ENCODE measurements at places on chromosomes 6 and 20.
A peak's percentile ranks its signal among the peaks of the same experiment; 100 is the strongest.

- peak; percentile 54 for DNase-seq
Measured at GRCh38 chr20:15220009-15220656, 882.7 kb upstream of the FLRT3 start.

DNA sequence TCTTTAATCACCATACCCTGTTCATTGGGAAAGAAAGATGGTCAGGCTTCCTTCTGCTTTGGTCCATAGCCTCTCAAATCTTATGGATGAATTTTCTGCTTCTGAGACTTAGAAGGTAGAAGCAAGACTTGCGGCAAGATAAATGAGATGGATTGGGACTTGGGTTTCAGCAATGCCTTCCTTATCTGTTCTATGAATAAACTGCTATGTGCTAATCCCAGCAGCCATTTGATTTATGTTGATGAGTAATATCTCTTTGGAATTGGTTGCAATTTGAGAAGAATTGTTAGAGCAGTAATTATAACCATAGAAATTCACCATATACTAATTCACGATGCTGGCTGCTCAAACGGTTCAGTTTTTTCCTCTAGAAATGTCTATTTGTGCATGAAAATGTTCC is 48.3 kb downstream of the TXLNB start:
- DNase-seq = peak; percentile 10

GRCh38 chr6:62324834-62325233 is 38.8 kb upstream of the KHDRBS2 start:
- DNase-seq = no peak

GRCh38 chr6:150738092-150738629 is 127.3 kb upstream of the MTHFD1L start:
- DNase-seq = no peak

GRCh38 chr6:34246249-34246562 is 2.6 kb downstream of the SMIM29 start:
- DNase-seq = no peak

- peak; percentile 89 for DNase-seq
Measured at GRCh38 chr6:125095580-125096301, 57.8 kb upstream of the TPD52L1 start.

DNA sequence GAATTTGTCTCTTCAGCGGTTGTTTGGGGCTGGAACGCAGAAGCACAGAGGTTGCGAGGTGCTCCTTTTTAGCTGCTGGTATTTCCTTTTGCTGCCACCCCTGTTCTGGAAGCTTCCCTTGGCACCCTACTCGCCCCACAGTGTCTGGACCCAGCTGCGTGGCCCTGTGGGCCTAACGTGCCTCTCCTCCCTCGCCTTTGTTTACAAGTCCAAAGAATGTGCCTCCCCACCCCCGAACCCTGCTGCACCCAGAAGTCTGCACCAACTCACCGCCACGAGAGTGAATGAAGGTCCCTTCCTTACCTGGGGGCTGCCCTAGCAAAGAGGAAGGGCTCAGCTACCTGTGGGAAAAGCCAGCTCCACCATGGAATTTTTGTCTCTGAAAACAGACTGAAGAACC is 139.7 kb upstream of the RPS6KA2 start:
- no peak for DNase-seq

- DNase-seq = peak; percentile 71
Measured at GRCh38 chr6:137210903-137211302, 8.3 kb downstream of the IFNGR1 start.

- DNase-seq = peak; percentile 82
Measured at GRCh38 chr20:49595811-49596561, 28.0 kb upstream of the PTGIS start.

DNA sequence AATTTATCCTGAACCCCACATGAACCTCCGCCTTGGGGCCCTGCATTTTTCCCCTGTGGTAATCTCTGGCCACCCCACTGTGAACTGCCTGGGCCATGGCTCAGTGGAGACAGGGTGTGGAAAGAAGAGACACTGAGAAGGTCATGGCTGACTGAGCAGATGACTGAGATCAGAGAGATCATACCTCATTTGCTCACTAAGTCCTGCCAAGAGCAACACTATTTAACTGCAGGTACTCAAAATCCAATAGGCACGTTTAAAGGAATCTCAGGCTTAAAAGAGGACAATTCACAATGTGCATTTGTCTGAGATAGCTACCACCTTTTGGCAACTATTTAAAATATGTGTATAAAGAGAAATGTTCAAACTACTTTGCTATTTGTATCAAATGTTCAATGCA is 305.0 kb downstream of the GMDS start:
- no peak for DNase-seq

- no peak for DNase-seq
Measured at GRCh38 chr6:84161190-84161589, 66.3 kb downstream of the CEP162 start.

DNA sequence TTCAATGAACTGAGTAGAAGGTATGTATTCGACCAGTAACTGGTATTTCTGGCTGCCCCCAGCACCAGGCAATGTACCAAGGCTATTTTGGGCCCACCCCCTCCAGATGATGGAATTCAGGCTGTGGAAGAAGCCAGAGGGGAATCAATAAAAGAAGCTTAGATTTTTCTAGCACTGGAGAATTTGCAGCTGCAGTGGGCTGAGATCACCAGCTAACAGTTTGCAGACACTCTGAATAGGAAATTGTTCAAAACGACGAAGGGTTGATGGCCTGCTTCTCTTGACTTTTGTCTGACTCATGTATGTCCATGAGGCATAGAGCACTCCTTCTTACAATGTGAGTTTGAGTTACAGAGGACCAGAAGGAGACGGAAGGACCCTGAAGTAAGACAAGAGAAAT is 32.4 kb upstream of the FBXO9 start:
- peak; percentile 56 for DNase-seq

- no peak for DNase-seq
Measured at GRCh38 chr6:43966374-43966658, 160.9 kb downstream of the MRPL14 start.

DNA sequence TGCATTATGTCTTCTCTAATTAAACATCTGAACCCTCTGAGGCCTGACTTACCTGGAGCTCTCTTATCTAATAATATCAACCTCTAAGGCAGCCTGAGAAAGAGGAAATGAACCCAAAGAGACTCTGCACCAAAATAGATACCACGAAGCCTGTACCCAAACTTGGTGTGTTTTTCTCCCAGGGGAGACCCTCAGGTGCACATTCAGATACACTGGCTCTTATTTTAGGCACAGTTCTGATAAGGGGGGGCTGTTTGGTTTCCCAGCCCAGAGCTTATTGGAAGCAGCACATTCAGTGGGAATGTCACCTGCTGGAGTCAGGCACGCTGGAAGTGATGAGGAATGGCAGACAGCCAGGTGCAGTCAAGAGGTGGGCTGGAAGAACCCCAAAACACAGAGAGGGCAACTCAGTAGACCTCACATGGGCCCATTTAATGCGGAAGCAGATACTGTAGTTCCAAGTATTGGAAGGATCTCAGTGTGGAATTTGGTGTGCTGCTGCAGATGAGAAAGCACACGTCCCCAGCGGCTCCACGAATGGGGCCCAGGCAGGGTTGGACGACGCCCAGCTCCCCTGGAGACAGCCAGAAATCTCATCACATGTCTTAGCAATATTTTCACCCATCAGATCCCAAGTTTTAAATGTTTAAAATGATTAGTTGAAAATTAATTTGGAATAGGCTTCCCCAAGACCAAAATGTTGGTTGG is 9.7 kb upstream of the CCR6 start:
- DNase-seq = no peak

DNA sequence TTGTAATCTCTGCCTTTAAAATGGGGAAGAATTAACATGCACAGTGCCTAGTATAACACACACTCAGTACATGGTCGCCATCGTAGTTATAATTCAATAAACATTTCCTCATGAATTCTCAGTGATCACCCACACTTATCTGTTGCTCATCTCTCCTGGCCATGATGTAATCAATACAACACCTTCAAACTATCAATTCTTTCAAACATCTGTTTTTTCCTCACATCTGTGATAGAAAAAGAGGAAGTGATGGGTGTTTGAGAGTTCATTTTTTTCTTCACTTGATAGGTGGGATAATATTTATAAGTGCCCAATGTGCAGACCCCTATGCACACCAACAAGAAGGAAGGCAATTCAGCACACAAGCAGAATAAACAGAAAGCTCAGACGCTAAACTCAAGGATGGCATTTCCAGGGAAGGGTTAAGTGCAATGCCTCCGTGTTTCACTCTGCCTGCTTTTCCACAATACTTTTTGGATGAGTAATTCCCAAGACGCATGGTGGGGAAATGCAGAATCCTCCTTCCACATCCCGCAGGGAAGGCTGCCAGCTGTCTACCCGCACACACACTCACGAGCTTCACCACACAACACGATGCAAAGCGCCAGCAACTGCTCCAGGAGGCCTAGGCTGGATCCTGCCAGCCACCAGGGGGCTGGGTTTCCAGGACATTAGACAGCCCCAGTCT is 100.3 kb downstream of the GMPR start:
- peak; percentile 100 for DNase-seq

GRCh38 chr6:115835314-115835713 is 225.4 kb downstream of the FRK start:
- DNase-seq = no peak

DNA sequence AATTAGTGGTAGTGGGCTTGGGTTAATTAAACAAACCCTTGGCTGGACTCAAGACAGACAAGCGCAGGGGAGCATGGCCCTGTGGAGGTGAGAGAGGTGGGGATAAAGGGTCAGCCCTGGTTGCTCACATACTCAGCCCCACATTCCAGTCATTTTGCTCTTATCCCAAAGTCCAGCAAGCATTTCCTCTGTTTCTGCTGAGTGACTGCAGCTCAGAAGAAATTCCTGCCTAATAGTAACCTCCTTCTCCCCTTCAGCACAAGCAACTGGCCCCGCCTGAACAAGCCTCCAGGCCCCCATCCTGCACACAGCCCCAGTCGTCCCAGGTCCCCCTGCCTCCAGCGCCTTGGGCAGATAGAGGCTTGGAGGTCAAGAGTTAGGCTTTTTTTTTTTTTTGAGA is 3.6 kb upstream of the TFEB start:
- DNase-seq = no peak

GRCh38 chr6:149961728-149962425 is 1.9 kb upstream of the ULBP1 start:
- peak; percentile 57 for DNase-seq

- no peak for DNase-seq
Measured at GRCh38 chr20:35743693-35744491, 1.8 kb upstream of the RBM39 start.

DNA sequence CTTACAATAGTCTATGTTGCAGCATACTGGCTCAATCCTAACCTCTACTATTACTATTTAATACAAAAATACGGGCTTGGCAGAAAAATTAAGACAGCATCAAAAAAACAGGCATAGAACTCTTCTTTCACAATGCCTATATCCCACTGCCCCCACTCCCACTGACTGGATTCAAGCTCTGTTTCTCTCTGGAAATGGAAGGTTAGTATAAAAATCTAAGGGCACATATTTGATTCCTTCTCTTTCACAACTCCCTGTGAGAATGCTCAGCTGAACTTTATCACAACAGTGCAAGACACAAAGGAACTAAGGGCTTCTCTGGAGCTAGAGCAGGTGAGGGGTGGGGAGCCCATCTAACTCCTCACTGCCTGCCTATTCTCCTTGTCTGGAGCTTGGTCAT is 258.4 kb upstream of the FAM83B start:
- no peak for DNase-seq

DNA sequence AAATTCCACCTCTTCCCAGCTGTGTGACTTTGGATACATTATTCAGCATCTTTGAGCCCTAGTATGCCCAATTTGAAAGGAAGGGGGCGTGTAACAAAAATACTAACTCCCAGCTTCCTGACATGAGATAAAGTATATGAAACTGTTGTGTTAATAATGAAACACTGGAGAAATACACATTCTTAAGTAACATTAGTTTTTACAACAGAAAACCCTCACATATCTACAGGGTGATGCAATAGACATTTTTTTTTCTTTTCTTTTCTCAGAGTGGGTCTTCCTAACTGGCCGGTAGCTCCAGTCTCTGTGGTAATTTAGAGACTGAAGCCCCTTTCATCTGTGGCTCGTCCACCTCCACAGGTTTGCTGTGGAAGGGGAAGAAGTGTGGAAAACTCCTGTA is 79.5 kb downstream of the CD83 start:
- no peak for DNase-seq

GRCh38 chr6:30327232-30327746 is 562 bp downstream of the TRIM39 start:
- no peak for DNase-seq

- no peak for DNase-seq
Measured at GRCh38 chr6:168524571-168525001, 83.6 kb downstream of the SMOC2 start.

DNA sequence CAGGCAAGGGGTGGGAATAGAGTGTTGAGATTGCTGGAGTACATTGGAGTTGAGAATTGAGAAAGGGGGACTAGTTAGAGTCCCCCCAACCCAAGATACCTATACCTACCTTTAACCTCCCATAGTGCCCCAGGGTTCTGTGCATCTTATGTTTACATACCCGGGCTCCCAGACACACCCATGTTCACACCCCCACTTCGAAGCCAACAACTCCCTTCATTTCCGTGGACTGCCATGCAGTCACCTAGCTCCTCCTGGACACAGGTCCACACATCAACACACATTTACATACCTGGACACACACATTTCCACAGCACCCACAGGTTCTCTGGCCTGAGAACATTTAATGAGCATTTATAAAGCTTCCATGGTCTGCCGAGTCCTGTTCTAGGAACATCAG is 5.1 kb downstream of the TMEM63B start:
- no peak for DNase-seq

GRCh38 chr6:3258720-3259490 is at the start of gene PSMG4:
PSMG4 (plus strand) TSS chr6:3258947; CDS start chr6:3259023, 76 bp downstream.
- peak; percentile 95 for DNase-seq

DNA sequence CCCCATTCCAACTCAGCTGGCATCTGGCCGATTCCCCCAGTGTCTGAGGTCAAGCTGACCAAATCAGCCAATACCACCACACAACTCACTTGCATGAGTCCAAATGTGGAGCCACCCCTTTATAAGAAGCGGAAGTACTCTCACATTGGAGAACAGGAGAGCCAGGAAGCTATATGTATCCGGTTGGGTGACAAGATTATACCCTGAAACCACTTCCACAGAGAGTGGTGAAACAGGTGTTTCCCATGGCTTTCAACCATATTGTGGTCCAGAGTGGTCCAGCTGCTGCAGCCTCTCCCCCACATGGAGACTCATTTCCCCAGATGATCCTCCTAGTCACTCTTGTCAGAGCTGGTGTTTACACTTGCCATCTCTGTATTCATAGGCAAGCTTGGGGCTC is 24.0 kb upstream of the SERINC1 start:
- DNase-seq = no peak

DNA sequence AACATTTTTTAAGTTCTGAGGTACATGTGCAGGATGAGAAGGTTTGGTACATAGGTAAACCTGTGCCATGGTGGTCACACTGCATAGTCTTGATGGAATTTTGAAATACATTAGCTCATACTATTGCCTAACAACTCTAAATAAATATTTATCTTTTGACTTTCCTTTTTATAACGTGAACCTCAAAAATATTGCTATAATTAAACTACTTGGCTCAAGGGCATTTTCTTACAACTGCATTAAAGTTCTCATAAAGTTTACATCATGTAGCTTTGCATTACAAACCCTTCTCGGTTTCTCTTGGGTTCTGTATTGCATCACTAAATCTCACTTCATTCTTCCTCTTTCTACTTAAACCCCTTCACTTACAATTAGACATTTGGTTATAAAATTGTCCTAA is 636.0 kb upstream of the PTCHD4 start:
- peak; percentile 16 for DNase-seq

GRCh38 chr6:39935241-39935640 is 979 bp upstream of the MOCS1 start:
- DNase-seq = no peak

All from GM23248 (cell line).